ENCODE measurements at places on chromosomes 16 and 17.

GRCh38 chr17:72667096-72668063 is 425.1 kb downstream of the SLC39A11 start:
- DNase-seq: no peak

DNA sequence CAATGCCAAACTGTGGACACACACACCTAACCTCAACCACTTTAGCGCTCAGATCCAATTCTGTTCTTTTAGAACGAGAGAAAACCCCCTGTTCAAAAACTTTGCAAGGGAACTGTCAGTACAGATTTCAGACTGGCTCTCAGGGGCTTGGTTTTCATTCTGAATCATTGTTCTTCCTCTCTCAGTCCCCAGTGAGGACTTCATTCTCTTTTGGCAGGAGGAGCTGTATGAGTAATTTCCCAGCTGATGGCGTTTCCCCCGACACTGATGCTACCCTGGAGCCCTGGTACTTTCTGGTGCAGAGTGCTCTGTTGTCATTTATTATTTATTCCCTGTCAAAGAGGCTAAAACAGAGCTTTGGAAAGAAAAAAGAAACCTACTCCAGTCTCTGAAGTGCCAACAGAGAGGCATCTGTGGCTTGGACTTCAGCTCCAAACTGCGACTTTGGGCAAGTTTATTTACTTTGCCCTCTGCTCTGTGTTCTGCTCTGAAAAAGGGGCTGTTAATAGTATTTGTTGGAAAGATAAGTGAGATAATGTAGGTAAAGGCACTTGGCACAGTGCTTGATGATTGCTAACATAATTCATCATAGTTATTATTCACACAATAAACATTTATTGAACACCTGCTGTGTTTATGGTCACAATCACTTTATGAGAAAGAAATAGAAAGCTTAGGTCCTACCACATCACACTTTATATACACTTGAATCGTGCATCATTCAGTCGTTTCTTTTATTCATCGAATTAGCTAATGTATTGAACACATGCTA is 28.3 kb downstream of the ETV4 start:
- no peak for DNase-seq

GRCh38 chr16:85374571-85374872 is 238.6 kb upstream of the GSE1 start:
- DNase-seq: no peak

DNA sequence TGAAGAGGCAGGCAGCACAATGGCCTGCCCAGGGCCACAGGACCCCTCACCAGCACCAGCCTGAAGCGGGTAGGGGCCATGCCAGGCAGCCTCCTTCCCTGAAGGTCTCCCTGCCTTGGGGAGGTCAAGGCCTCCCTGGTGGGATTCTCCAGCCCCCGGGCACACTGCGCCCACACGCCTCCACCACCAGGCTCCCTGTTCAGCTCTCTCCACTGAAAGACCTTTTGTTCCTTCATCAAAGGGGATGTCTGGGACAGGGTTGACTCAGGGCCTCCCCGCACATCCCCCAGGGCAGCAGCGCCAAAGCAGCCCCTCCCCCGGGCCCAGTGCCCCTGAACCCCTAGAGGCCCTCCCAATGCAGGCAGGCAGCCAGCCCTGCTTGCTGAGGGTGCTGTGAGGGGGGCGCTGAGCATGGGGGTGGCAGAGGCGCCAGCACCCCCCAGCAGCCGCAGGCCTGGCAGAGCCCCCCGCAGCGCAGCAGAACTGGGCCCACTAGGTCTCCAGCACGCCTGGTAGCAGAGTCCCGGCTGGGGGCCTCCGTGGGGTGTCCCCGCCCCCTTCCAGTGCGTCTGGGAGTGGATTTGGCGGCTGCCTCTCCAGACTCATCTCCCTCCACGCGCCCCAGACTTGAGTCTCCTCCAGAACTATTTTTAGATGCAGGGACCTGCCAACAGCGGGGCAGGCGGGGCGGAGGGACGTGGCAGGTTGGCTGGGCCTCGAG is 13.1 kb downstream of the BCAR1 start:
- DNase-seq: no peak

GRCh38 chr16:62383941-62384340 is 347.7 kb upstream of the CDH8 start:
- DNase-seq: no peak

DNA sequence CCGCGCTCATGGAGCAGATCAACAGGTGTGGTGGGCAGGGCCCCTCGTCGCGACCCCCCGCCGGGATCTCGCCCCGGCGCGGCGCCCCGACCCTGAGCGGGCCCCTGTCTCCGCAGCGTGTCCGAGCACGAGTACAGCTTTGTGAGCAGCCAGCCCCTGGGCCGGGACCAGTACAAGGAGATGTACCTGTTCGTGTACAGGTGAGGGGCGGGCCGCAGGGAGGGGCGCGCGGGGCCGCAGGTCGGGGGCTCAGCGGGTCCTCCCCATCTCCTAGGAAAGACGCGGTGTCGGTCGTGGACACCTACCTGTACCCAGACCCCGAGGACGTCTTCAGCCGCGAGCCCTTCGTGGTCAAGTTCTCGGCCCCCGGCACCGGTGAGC is 848 bp downstream of the DNASE1L2 start:
- DNase-seq: no peak

Data from stimulated activated CD4-positive, alpha-beta T cell treated with anti-CD3 and anti-CD28 coated beads, Interleukin-12 subunit alpha, Interleukin-12 subunit beta, amount 100 ng/mL, for 48 hours (primary cell).